ENCODE measurements at places on chromosomes 2 and 18. TPM values are rescaled to one million over a fixed set of nuclear protein-coding genes. Genes with fewer than 3 reads are reported as not detected.

- H3K27ac ChIP-seq: peak overlapping the region; percentile 72
- H3K27me3 ChIP-seq: no peaks in the 10 kb centered on the region
- H3K4me1 ChIP-seq: peaks cover 10% of the 10 kb centered on the region
- no peak overlapping the region for H3K4me3 ChIP-seq
- DNase-seq: no peak
- H3K36me3 ChIP-seq: peaks cover 6% of the 10 kb centered on the region
Measured at GRCh38 chr2:233448575-233448974, 94.3 kb downstream of the DGKD start.

The VWC2L gene
- total RNA-seq: not detected

The TNFRSF11A gene
- 3.1 TPM for total RNA-seq

The GPR39 gene
- 0.10 TPM for total RNA-seq

GRCh38 chr2:133166031-133166430 is 402.2 kb downstream of the NCKAP5 start:
- no peaks in the 10 kb centered on the region for H3K27me3 ChIP-seq

- no peak for DNase-seq
- H3K36me3 ChIP-seq: no peaks in the 10 kb centered on the region
- no peaks in the 10 kb centered on the region for H3K27me3 ChIP-seq
- H3K27ac ChIP-seq: peak overlapping the region; percentile 56
- no peaks in the 10 kb centered on the region for H3K4me1 ChIP-seq
- H3K4me3 ChIP-seq: no peak overlapping the region
Measured at GRCh38 chr2:147385600-147385999, 459.2 kb upstream of the ACVR2A start.

The BOLL gene
- total RNA-seq: not detected

All from T-helper 17 cell (primary cell).